Activated CD4-positive, CD25-positive, alpha-beta regulatory T cell treated with anti-CD3 and anti-CD28 coated beads, Interleukin-2, amount 50 U/mL, for 72 hours (primary cell): ENCODE measurements at places on chromosomes 3 and 15.

GRCh38 chr3:55161231-55161630, 233.4 kb upstream of the LRTM1 start:
- no peak for DNase-seq

- DNase-seq, result no peak
Measured at GRCh38 chr15:68372291-68372811, 59.6 kb downstream of the ITGA11 start.

- DNase-seq, result no peak
Measured at GRCh38 chr15:75545064-75545463, 34.1 kb downstream of the PTPN9 start.

- DNase-seq, result no peak
Measured at GRCh38 chr3:89278302-89279025, 171.0 kb downstream of the EPHA3 start.

DNA sequence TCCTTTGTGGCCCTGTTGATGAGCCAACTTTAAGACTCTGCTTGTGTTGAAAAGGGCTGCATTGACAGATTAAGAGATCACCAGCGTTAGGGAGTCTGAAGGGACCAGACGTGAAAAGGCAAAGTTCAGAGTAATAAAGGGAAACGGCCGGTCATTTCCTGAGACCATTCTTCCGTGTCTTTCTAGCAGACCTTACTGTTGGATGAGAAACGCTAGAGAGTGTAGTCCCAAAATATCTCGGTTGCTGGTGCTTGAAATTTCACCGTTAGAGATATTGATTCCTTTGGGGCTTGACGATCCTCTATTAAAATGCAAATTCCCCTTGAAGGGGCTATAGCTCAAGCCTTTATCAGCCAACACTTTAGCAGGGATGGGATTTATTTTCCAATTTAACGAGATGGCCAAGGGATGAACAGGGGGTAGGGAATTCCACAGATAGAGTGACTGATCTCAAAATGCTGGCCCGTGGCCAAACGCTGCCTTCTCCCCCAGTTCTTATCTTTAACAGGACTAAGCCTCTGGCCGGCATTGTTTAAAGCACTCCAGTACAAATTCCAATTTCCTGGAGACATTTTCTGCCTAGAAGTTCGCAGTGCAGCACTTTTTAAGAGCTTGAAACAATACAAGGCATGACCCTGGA, 250.4 kb downstream of the TJP1 start:
- DNase-seq, result no peak

DNA sequence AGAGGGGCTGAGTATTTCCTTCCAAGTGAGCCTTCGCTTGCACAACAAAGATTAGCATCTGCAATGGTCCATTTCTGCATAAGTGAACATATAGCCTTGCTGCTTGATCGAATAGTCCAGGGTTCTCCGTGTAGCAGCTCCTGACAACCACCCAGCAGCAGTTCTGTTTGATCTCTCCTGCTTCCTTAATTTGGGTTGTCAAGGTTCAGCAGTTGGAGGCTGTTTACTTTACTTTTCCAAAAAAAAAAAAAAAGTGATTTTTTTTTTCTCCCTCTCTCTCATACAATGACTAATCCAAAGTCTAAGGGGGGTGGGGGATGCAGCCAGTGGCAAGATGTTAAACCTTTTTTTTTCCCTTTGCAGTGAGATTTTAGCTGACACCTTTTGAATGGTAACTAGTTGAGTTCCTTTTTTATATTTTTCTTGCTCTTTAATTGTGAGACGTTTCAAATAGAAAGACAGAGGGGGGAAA, 3.6 kb downstream of the FOXP1 start:
- no peak for DNase-seq

- DNase-seq, result peak; percentile 54
Measured at GRCh38 chr15:74780523-74781430, 1.1 kb upstream of the CSK start.

- DNase-seq, result no peak
Measured at GRCh38 chr3:49012441-49013017, 5.3 kb downstream of the WDR6 start.

GRCh38 chr15:98983334-98983733, 24.3 kb downstream of the PGPEP1L start:
- no peak for DNase-seq

DNA sequence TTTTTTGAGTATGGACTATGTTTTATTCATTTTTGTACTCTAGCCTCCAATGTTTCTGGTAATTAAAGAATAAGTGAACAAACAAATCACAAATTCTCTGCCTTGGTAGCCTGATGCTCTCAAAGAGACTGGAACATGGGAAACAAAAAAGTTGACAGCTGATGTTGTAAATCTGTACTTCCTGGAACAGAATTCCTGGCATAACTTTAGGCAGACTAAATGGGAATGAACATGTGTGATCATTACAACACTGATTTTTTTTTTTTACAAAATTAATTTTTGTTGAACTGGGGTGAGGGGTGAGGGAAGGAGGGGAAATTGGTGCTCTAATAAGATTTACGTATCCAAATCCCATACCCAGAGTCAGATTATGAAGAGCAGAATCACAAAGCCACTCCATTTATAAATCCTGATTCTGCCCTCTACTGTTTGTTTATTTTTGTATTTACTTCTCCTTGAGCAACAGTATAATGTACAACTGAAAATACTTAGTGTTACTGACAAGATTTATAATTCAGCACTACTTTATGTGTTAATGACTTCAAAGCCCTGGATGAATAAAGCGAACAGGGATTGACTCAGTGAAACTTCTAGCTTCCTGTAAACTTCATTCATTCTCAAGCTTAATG, 165.0 kb downstream of the FRMD5 start:
- no peak for DNase-seq

DNA sequence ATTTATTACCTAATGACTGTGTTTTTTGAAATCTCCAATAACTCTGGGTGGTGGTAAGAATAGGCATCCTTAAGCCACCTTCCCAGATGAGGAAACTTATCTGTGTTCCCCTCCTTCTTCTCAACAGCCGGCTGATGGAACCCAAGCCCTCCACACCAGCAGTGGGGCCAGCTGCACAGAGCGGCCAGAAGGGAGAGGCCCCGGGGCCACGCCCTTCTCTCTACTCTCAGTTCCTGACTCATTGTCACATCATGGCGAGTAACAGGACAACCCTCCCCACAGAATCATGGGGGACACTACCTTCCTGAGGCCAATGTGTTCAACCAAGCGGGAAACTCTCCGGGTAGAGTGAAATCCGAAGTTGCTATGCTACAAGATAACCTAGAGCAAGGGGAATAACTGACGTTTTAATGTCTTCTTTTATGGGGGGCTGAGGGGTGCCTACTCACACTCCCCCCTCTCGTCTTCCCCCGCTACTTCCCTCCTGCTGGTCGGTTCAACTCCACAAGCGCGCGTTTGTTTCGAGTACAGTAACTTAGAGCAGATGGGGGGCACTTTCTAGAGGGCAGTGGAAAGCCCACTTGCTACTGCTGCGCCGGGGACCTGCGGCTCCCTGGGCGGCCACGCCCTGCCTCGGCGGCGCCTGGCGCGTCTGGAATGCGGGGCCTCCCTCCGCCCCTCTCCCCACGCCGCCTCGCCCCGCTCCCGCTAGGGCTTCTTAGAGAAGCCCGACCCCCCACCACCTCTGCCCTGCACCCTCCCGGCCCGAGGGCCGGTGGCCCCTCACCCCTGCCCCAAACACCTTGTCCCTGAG, 621 bp downstream of the ANXA2 start:
- DNase-seq, result peak; percentile 58

DNA sequence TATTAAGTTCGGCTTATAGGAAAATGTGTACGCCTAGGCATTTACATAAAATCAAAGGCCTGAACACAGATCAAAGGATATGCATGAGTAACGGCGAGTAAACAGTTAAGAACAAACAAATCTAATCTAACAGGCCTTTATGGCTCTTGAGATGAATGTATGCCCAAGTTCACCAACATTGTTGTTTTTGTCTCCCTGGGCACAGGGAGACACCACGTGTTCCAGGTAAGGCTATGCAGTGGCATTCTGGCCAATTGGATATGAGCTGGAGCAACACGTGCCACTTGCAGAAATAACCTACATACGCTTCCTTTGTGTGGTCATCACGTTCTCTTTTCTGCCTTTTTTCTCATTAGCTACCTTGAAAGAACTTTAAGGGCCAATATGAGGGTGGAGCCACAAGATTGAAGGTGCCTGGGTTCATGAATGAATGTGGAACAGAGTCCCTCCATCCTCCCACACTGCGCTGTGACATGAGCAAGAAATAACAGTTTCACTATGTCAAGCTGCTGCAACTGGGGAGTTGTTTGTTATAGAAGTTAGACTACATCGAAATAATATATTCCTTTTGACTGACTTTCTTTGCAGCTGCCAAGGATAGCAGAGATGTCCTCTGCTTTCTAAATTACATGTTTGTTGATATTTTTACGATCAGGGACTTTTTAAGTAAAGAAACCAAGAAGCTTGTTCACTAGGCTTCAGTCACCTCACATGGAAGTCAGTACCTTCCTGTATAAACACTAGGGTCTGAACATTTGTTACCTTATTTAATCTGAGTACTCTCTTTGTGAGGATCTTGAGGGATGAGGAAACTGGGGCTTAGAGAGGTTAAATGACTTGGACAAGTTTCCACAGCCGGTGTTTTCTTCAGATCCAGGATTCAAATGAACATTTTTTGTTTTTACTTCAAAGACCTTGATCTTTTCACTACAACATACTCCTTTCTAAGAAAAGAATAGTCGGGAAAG, 427.5 kb upstream of the TBL1XR1 start:
- DNase-seq, result no peak

DNA sequence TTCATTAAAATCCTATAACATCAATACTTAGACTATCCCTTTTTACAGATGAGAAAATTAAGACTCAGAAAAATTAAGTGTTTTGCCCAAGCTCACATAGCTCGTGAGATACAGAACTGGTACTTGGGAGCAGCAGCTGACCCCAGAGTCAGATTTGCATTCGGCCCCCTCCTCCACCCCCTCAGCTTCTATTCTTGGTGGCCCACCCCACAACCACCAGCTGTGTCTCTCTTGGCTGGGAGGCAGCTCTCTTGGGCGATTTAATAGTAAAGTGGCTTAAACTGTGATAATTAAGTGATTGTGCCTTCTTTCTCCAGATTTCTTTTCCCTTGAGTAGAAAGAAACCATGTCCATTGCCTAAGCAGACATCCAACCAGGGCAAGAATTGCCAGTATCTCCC, 203.6 kb upstream of the PDZRN3 start:
- no peak for DNase-seq

DNA sequence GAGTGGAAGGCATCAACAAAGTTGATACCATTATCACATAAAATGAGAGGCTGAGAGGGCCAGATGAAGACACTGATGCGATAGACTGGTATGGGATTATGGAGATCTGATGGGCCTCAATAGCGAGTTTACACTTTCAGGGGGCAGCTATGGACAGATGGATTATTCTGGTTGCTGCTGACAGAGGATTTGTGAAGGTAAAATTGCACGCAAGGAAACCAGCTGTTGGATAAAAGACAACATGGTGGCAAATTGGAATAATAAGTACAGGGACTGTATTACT, 203.9 kb downstream of the MBNL1 start:
- DNase-seq, result no peak

GRCh38 chr3:78757731-78758130, 1010.1 kb downstream of the ROBO1 start:
- no peak for DNase-seq

- no peak for DNase-seq
Measured at GRCh38 chr3:39378957-39379777, 4.0 kb upstream of the SLC25A38 start.

- DNase-seq, result no peak
Measured at GRCh38 chr15:100033140-100033857, 300.1 kb upstream of the LYSMD4 start.

GRCh38 chr3:66572938-66573710, 72.3 kb upstream of the LRIG1 start:
- DNase-seq, result no peak

DNA sequence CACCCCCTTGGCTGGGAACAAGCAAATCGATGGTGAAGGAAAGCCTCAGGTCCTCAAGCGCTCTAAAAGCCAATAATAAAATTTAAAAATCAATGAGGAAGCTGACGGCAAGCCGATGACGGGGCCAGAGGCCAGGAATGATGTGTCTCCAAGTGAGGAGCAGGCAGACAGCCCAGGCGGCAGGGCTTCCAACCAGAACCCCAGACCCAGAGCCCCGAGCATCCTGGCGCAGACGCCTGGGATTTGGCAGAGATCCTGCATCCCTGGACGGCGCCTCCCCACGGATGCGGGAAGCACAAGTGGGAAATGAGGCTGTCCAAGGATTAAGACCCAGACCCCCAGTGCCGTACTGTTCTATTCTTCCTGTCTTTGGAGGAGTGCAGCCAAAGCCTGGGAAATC, 123.0 kb upstream of the PROK2 start:
- DNase-seq, result no peak

- no peak for DNase-seq
Measured at GRCh38 chr3:15456321-15456720, 28.9 kb downstream of the EAF1 start.

DNA sequence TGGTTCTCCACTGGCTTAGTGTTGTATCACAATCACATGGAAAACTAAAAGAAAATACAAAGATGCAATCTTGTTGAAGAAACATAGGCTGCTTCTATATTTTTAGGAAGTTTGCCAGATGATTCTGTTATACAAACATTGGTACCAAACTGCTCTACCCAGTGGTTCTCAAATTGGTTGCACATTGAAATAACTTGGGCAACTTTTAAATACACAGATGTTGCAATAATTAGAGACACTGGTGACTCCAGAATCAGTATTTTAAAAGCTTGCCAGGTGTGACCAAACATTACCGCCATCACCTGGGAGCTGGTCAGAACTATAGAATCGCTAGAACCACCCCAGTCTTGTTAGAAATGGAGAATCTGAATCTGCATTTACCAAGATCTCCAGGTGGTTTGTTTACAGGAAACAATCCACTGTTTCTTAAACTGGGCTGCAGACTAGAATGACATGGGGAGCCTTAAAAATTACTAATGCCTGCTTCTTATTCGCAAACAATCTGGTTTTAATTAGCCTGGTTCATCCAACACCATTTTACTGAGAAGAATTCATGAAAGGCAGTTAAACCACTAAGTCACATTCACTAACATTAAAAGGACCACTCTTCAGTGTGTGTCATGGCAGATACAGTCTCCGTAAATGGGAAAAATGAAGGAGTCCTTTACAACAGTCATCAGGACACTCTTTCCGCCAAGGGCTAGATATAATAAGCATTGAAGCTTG, 76.5 kb downstream of the ACAP2 start:
- no peak for DNase-seq

DNA sequence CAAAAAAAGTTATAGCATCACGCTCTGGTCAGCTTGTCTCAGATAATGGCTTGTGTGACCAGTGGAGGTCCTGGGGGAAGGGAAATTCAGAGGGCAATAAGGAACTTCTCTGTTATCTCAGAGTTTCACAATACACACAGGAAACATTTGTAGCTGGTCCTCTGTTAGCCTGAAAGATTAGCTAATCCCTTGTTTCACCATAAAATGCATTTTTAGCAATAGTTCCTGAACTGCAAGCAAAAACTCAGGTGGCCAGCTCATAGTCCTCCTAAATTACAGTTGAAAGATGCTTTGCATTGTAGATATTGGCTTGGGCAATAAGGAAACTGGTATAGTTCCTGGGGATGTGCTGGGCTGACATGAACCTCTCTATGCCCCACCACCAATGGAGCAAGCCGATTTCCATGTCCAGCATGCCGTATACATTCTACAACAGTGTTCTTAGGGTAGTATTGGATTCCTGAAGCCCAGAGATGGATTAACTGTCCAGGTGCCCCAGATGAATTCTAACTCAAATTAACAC, 141.5 kb upstream of the TBL1XR1 start:
- DNase-seq, result no peak
